ENCODE measurements at places on chromosomes 2 and 18. TPM values are rescaled to one million over a fixed set of nuclear protein-coding genes. Genes with fewer than 3 reads are reported as not detected.

DNA sequence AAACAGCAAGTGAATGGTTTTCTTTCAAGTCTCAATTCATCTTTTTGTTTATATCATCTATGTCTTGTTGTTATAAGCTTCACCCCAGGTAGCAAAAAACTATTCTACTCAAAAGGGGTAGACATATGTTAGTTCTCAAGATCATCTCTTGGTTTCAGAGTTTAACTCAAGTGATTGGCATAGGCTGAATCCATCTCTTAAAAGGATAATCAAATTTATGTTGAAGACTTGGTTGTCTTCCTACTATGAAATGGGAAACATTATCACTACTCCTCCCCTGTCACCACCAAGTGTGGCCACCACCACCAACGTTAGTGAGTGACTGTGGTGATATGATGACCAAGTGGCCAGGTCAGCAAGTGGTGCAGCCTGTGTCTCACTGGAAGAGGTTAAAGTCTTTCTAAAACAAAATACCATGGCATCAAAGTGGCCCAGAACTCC, 1.5 kb downstream of the IL1B start:
- H3K27ac ChIP-seq: no peak overlapping the region
- H3K4me3 ChIP-seq: no peak overlapping the region
- no peak for DNase-seq
- H3K4me1 ChIP-seq: peaks cover 19% of the 10 kb centered on the region
- no peaks in the 10 kb centered on the region for H3K27me3 ChIP-seq

GRCh38 chr2:45607701-45608100, 3.4 kb downstream of the SRBD1 start:
- peaks cover 18% of the 10 kb centered on the region for H3K36me3 ChIP-seq
- DNase-seq: no peak
- H3K27me3 ChIP-seq: no peaks in the 10 kb centered on the region
- H3K27ac ChIP-seq: no peak overlapping the region
- peaks cover 9% of the 10 kb centered on the region for H3K4me1 ChIP-seq

DNA sequence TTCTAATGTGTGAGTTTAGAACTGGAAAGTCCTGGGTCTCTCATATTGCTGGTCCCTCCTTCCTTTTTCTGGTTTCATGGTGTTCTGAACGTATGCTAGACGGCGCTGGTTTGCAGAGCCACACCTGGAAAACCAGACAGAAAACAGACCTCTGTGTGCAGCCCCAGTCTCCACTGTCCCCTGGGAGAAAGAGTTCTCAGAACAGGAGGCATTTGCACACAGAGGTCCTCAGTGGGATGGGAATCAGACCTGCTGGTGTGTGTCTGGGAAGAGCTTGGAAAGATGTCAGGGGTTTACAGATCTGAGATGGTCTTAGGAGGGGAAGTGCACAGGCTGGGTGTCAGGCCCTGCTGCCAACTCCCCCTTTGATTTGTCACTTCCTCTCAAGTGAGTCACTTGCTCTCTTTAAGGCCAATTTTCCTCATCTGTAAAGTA, 14.9 kb upstream of the MBP start:
- H3K36me3 ChIP-seq: no peaks in the 10 kb centered on the region
- H3K4me1 ChIP-seq: peaks cover 8% of the 10 kb centered on the region
- no peak overlapping the region for H3K4me3 ChIP-seq
- no peak overlapping the region for H3K27ac ChIP-seq

- H3K4me3 ChIP-seq: no peak overlapping the region
- no peak overlapping the region for H3K27ac ChIP-seq
- H3K27me3 ChIP-seq: no peaks in the 10 kb centered on the region
- H3K4me1 ChIP-seq: peaks cover 30% of the 10 kb centered on the region
- no peaks in the 10 kb centered on the region for H3K36me3 ChIP-seq
Observed at GRCh38 chr2:105443617-105444598, 45.1 kb upstream of the FHL2 start.

- H3K27me3 ChIP-seq: peaks cover 31% of the 10 kb centered on the region
- H3K36me3 ChIP-seq: no peaks in the 10 kb centered on the region
- H3K27ac ChIP-seq: no peak overlapping the region
- peaks cover 10% of the 10 kb centered on the region for H3K4me1 ChIP-seq
- H3K4me3 ChIP-seq: no peak overlapping the region
- no peak for DNase-seq
Observed at GRCh38 chr2:234022424-234022823, 28.1 kb upstream of the SPP2 start.

DNA sequence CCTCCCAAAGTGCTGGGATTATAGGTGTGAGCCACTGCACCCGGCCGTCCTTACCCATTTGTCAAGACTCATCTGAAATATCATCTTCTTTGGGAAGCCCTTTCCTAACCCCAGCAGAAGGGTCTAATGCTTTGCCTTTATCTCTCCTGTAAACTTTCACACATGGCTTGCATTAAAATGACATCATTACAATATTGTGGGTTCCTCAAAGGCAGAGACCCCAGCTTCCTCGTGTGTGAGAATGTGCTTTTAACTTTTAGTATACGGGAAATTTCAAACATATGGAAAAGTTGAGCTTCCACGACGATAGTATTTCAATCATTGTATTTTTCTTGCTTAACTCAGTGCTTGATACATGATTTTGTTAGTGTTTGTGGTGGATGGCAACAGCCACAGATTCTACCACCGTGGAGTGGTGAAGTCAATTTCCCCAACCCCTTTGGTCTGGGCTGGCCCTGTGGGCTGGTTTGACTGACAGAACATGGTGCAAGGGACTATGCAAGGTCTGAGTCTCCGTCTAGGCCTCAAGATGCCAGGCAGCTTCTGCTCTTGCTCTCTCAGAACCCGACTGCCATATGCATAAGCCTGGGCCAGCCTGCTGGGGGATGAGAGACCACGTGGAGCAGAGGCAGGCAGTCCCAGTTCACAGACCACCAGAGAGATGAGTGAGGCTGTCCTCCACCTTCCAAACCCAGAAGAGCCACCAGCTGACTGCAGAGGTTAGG, 39.9 kb downstream of the NGEF start:
- H3K27me3 ChIP-seq: no peaks in the 10 kb centered on the region
- no peak overlapping the region for H3K27ac ChIP-seq
- no peak overlapping the region for H3K4me3 ChIP-seq
- no peak for DNase-seq
- no peaks in the 10 kb centered on the region for H3K4me1 ChIP-seq

DNA sequence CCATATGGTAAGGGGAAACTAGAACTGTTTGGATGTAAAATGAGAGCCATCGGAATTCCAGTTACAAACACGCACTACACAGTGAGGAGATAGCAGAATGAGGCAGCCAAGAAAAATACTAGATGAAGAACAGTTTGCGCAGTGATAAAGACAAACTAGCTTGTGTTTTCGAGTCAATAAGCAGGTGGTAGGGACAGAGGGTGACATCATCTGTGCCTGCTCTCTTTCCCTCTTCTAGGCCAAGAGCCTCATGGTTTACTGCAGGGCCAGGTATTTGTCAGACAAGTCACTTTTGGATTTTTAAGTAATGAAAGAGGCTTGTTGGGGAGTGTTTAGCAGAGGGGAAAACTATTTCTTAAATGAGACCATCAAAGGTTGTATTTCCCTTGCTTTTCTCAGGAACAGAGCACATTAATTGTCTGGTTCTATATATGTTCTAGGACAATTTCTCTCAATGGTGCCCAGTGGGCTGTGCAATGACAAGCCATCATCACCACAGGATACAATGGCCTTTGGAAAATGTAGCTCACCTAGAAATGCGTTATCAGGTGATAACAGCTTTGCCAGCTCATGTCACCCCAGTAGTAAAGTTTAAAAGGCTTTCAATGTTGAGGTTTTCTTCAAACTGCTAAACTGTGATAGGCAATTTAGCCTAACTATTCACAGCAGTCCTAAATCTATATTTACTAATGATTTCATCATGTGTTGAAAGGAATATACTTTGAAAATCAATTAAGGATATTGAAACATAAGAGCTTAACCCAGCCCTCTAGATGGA, 1210.3 kb upstream of the ZEB2 start:
- H3K27ac ChIP-seq: no peak overlapping the region
- H3K36me3 ChIP-seq: no peaks in the 10 kb centered on the region
- no peaks in the 10 kb centered on the region for H3K4me1 ChIP-seq

DNA sequence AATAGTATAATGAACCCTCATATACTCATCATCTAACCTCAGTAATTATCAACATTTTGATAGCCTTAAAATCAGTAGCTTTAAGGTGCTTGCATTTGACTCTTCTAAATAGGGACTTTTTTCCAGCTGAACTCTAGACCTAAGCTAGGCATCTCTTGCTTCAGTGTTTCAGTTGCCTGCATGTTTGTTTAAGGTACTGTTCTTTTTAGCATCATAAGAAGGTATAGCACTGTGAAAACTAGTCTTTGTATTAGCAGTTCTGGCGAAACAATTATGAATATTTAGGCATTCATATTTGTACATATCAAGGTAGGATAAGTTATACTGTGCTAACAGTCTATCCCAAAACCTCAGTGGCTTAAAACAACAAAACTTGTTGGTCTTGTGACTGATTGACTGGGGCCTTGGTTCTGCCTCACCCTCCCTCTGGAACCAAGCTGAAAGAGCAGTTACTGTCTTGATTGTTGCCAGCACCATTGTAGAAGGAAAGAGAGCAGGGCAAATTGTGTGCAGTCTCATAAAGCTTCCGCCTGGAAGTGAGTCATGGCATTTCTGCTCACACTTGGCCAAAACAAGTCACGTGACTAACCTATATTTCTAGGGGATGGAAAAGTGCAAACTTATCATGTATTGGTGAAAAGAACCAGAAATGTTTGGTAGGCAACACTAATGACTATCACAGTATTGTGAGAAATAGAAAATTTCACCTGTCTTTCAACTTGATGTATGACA, 24.3 kb downstream of the GALNT1 start:
- H3K4me1 ChIP-seq: peaks cover 5% of the 10 kb centered on the region
- no peak overlapping the region for H3K4me3 ChIP-seq
- no peaks in the 10 kb centered on the region for H3K27me3 ChIP-seq

DNA sequence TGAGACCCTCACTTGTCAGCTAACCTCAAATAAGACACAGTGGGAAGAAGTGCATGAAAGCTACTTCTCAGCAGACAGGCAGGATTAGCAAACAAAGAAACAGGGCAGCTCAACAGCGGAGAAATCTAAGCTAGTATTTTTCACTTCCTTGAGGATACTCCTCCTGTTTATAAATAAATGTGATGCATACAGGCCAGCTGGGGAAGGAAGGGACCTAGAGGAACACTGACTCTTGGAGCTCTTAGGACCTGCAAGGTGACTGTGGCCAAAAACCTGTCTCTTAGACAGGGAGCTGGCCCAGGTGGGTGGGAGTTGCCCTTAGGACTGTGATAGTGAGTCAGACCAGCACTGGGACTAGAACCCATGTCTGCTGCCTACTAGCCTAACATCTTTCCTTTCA, 4.8 kb downstream of the REEP1 start:
- H3K4me3 ChIP-seq: no peak overlapping the region
- no peak for DNase-seq
- H3K27ac ChIP-seq: no peak overlapping the region
- peaks cover 4% of the 10 kb centered on the region for H3K4me1 ChIP-seq
- peaks cover 34% of the 10 kb centered on the region for H3K27me3 ChIP-seq
- no peaks in the 10 kb centered on the region for H3K36me3 ChIP-seq

Gene LBX2
- total RNA-seq: 1.6 TPM

Gene ANKRD53
- not detected for total RNA-seq
